ENCODE measurements at places on chromosomes 13 and 19.

DNA sequence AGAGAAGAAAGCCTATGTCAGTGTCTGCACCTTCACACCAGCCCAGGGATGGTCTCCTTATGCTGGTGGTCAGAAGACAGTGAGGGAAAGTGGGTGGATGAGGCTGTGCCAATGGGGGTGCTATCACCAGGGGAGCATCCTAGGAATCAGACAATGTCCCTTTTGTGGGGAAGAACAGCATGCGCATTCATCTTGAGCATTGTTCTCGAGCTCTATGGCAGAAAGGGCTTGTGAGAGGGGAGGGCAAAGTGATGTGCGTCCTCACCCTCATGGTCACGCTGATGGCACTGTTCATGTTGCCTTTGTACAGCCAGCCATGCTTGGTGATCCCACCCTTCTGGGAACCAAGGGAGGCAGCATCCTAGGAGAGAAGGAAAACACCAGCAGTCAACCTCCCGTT is 56.1 kb downstream of the DOCK9 start:
- DNase-seq = no peak

DNA sequence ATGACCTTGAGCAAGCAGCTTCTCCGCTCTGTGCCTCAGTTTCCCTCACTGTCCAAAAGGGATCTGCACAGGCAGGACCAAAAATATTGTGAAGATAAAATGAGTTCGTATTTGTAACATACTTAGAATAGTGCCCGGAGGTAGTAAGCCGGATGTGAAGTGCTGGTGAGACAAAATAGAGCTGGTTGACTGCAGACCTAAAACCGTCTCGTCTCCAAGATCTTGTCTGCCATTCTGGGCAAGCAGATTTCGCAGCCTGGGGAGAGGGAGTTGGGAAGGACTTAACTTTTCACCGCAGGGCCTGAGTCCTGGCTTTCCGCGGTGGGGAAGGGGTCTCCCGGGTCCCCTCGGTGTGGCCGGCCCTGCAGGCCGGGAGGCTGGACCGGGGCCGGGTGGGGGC is 8.2 kb upstream of the BBC3 start:
- no peak for DNase-seq

GRCh38 chr13:31913459-31913858 is 118.1 kb upstream of the FRY start:
- DNase-seq = no peak

- DNase-seq = no peak
Measured at GRCh38 chr19:51681286-51681941, 11.7 kb upstream of the SPACA6 start.

DNA sequence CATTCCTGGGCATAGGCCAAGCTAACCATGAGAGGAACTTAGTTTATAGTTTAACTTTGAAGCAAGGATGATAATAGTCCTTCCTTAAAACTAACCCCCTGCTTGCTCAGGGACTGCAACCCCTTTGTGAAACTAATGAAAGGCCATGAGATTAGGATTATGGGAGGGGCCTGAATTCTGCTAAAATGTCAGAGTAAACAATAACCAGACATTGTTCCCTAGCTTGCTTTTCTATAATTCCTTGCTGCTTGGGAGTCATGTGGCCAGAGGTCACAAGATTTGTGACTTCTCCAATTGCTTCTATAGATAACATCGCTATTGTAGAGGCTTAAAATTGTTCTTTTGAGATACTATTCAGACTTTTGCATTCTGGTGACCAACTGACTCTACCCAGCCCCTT is 634.0 kb downstream of the TBC1D4 start:
- no peak for DNase-seq

DNA sequence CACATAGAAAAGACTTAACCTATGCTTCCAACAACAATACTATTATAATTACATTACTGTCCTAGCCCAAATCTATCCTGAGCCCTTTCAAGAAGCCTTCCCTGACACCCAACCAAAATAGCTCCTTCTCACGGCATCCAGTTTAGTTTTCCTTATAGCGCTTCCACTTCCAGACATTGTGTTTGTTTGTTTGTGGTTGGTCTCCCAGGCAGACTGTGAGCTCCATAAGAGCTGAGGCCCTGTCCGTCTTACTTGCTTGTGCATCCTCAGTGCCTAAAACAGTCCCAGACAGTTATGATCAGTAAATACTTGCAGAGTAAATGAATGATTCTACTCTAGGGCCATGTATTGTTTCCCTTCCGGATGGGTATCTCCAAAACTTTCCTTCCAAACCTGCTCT is 68.1 kb upstream of the STARD13 start:
- DNase-seq = no peak

GRCh38 chr13:21800837-21801616 is 130.2 kb downstream of the FGF9 start:
- DNase-seq = no peak

- DNase-seq = no peak
Measured at GRCh38 chr13:67803118-67803517, 573.0 kb upstream of the PCDH9 start.

- no peak for DNase-seq
Measured at GRCh38 chr13:34360702-34361101, 542.8 kb downstream of the RFC3 start.

DNA sequence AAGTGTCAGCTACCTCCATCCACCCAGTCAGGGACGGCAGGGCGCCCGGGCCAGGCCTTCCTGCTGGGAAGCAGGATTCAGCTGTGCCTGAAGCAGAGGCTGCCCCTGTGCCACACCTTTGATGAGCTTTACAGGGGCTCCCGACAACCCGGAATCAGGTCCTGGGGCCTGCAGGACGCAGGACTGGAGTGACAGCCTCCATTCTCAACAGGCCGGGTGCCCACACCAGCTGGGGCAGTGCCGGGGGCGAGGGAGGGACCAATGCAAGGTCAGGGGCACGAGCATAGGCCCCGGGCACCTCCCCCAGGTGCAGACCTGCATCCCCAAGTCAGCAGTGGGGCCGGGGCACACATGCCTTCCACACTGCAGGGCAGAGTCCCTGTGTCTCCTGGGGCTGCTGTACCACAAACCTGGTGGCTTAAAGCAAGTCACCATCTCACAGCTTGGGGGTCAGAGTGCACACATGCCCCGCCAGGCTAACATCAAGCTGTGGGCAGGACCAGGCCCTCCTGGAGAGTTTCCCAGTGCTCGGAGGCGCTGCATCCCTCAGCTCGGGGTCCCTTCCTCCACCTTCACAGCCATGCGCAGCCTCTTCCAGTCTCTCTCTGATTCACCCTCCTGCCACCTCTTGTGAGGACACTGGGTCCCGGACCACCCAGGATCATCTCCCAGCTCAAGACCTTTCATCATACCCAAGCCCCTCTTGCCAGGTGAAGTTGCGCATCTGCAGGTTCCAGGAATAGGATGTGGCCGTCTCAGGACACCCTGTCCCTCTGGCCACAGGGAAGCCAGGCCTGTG is 13.4 kb downstream of the UBXN6 start:
- no peak for DNase-seq

DNA sequence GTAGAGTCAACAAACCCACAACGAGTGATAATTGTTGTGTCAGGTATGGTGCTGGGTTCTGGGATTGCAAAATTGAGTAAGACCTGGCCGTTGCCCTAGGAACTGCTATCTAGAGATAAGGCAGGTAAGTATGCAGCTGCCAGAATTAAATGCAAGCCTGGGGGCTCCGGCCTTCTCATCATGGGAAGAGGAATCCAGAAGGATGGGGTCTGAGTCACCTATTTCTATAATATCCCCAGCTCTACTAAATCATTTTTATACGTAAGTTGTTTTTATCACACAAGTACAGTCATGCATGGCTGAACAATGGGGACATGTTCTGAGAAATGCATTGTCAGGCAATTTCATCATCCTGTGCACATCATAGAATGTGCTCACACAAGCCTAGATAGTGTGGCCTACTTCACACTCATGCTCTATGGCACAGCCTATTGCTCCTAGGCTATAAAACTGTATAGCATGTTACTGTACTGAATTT is 203.0 kb downstream of the KLF5 start:
- DNase-seq = no peak

DNA sequence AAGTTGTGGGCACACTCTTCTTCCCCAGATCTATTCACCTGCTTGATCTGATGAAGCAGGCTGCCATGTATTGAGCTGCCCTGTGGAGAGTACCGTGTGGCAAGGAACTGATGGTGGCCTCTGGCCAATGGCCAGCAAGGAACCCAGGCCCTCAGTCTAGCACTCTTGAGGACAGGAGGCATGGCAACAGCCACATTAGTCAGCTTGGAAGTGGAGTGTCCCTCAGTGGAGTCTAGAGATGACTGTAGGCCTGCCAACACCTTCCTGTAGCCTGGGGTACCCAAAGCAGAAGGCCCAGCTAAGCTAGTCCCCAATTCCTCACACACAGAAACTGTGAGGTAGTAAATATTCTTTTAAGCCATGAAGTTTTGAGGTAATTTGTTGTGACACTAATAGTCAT is 412.5 kb downstream of the DACH1 start:
- DNase-seq = no peak

- no peak for DNase-seq
Measured at GRCh38 chr19:46878613-46879375, 18.0 kb downstream of the ARHGAP35 start.

DNA sequence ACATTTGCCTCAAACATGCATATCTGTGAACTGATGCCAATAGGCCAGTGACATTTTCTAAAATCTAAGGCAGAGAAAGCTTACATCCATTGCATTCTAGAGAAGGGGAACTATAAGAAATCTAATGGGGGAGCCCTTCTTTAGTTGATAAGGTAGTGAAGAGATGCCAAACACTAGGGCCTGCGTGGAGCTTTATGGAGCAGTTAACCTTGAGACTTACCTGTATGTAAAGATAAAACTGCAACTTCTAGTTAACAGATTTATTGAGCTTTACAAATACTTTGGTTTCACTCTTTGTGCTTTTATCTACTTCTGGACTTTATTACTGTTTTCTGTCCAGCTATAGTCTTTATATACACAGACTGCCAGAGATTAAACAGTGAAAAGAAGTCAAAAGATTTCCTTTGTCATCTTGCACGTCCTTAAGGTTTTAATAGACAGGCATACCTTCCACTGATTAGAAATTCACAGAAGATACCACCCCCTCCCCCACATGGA is 457.6 kb downstream of the KLF12 start:
- DNase-seq = no peak

GRCh38 chr19:2699413-2700140 is 2.9 kb downstream of the GNG7 start:
- no peak for DNase-seq

GRCh38 chr13:39483326-39483725 is 119.7 kb downstream of the LHFPL6 start:
- DNase-seq = no peak
